ENCODE measurements at places on chromosomes 2 and 18.

DNA sequence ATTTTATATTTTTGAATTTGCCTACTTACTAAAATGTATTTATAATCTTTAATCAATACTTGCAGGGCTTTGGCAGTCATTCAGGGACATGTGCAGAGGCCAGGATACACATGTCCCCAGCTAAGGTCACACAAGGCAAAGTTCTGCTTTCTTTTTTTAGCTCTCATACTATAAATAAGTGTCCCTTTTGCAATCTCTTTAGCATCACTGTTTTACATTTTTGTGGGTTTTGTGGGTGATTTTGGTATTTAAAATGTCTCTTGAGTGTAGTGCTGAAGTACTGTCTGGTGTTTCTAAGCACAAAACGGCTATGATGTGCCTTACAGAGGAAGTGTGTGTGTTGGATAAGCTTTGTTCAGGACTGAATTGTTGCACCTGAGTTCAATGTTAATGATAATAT, 309.0 kb upstream of the GULP1 start:
- no peak overlapping the region for H3K27ac ChIP-seq
- H3K4me3 ChIP-seq: no peak overlapping the region
- H3K4me1 ChIP-seq: no peaks in the 10 kb centered on the region
- no peaks in the 10 kb centered on the region for H3K27me3 ChIP-seq
- H3K36me3 ChIP-seq: no peaks in the 10 kb centered on the region

- H3K27me3 ChIP-seq: no peaks in the 10 kb centered on the region
- H3K4me1 ChIP-seq: peaks cover 5% of the 10 kb centered on the region
- H3K27ac ChIP-seq: peak overlapping the region; percentile 1
- no peaks in the 10 kb centered on the region for H3K36me3 ChIP-seq
- no peak overlapping the region for H3K4me3 ChIP-seq
Observed at GRCh38 chr2:47618272-47618552, 164.7 kb upstream of the MSH6 start.

DNA sequence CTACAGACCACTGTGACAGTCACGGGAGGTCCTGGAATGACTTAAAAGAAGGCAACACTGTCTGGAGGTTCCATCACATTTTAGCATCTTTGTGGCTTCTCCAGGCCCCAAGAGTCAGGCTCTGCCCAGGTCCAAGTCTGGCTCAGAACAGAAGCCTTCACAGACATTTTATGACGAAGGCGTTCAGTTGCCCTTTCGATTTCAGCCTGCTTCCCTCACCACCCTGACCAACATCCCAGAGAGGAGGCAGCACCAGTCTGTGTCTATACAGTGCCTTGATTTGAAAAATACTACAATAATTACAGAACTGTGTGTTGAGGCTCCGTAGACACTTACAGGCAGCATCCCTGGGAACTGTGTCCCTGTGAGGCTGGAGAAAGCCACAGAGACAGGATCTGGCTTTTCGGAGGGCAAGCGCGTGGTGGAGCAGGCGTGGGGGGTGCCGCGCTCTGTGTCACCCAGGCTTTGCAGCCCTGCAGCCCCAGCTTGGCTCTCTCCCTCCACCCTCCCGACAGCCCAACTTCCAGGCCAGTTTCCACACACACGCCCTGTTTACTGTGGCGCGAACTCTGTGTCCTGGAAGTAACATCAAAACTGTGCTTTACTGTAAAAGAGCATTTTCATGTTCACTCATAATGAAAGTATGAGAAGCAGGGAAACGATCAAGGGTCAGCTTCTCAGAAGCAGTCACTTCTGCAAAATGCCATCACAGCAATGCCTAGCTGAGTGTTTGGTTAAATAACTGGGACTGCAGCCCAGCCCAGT, 153.5 kb upstream of the ALKAL2 start:
- DNase-seq: peak; percentile 27
- H3K4me1 ChIP-seq: peaks cover 20% of the 10 kb centered on the region
- no peaks in the 10 kb centered on the region for H3K27me3 ChIP-seq
- H3K27ac ChIP-seq: peak overlapping the region; percentile 70

DNA sequence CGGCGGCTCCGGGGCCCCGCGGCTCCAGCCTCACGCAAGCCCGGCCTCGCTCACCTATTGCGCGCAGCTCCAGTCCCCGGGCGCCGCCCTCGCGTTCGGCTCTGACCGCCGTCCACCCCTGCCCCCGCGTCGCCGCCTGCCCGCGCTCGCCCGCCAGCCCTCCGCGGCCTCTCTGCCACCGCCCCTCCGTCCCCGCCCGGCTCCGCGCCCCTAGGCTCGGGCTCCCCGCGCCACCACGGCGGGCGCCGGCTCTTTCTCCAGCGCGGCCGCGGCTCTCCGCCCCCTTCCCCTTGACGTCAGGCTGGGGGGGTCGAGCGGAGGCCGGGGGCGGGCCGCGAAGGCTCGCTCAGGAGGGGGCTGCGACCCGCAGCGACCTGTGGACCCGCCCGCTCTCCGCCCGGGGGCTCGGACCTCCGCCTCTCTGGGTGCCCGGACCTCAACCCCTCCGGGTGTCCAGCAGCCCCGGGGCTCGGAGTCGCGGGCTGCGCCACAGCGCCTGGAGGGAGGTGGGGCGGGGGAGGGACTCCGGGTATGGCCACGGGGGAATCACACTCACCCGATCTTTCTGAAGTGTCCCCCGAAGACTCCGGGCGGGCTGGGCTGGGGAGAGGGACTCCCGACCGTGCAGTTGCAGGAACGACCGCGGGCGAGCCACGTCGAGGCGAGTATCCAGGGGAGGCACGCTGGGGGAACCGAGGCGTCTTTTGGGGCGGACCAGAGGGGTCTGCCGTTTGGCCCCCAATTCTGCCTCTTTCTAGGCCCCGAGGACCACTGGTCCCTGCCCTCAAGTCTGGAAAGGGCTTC, at the start of gene SEMA4C:
Gene SEMA4C (minus strand): TSS at position 259 of the 804 bp plus-strand sequence. CDS start 2,194 bp downstream, outside the sequence.
- H3K36me3 ChIP-seq: no peaks in the 10 kb centered on the region
- DNase-seq: peak; percentile 49
- peaks cover 76% of the 10 kb centered on the region for H3K4me1 ChIP-seq
- H3K4me3 ChIP-seq: peak within 1 kb of the TSS; percentile 92

- H3K4me1 ChIP-seq: peaks cover 11% of the 10 kb centered on the region
- H3K4me3 ChIP-seq: peak overlapping the region; percentile 90
- DNase-seq: no peak
- no peaks in the 10 kb centered on the region for H3K27me3 ChIP-seq
- H3K27ac ChIP-seq: peak overlapping the region; percentile 88
- no peaks in the 10 kb centered on the region for H3K36me3 ChIP-seq
Observed at GRCh38 chr18:41955688-41956087, 654 bp downstream of the PIK3C3 start.

- no peaks in the 10 kb centered on the region for H3K4me1 ChIP-seq
- no peak overlapping the region for H3K4me3 ChIP-seq
- no peak for DNase-seq
- no peaks in the 10 kb centered on the region for H3K36me3 ChIP-seq
Observed at GRCh38 chr18:10705786-10706185, 180.0 kb downstream of the NAPG start.

DNA sequence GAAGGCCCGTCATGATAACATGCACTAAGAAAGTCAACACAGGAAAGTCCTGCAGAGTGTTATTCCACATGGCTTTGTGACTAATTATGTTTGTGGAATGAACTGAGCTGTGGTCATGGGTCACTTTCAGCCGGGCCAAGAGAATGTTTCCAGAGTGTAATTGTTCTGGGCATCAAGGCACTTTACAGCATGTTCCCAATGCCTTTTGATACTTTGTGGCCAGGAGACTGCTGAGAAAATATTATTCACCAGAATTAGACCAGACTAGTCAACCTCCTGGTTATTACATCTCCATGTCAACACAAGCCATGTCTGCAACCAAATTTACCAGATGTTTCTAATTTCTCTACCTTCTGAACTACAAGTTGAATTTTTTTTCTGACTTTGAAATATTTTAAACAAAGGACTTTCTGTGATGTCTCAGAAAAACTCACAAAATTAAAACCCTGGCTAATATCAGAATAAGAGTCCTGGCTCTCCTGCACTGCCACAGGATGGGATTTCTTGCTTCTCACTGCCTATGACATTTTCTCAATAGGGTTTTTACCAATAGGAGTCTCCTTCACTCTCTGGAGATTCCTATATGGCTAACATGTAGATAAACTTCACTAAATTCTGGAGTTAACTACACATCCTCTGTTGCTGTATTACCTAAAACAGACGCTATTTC, 90.6 kb upstream of the WDR75 start:
- H3K4me3 ChIP-seq: no peak overlapping the region
- no peaks in the 10 kb centered on the region for H3K27me3 ChIP-seq
- no peaks in the 10 kb centered on the region for H3K4me1 ChIP-seq
- H3K36me3 ChIP-seq: no peaks in the 10 kb centered on the region

DNA sequence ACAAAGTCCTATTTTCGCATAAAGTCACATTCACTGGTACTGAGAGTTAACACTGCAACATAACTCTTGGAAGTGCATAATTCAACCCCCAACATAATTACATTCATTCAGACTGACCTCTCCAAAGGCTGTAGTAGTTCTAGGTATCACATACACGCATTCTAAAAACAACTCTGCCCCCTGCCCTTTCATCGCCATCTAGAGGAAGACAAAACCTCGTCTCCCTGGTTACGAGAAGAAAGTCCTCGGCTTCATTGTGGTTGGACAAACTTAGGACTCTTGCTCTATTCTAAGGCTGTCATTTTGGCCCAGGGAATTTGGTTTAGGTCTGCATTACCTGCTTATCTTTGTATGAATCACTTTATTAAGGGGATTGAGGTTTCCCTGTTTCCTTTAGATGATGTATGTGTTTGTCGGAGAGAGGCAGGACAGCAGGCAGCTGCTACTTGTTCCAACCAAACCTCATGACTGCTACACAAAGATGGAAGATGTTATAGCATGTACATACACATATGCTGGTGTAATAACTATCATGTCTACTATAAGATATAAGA, 215.4 kb upstream of the NRXN1 start:
- DNase-seq: no peak
- H3K36me3 ChIP-seq: no peaks in the 10 kb centered on the region
- H3K27ac ChIP-seq: no peak overlapping the region
- H3K4me1 ChIP-seq: no peaks in the 10 kb centered on the region

DNA sequence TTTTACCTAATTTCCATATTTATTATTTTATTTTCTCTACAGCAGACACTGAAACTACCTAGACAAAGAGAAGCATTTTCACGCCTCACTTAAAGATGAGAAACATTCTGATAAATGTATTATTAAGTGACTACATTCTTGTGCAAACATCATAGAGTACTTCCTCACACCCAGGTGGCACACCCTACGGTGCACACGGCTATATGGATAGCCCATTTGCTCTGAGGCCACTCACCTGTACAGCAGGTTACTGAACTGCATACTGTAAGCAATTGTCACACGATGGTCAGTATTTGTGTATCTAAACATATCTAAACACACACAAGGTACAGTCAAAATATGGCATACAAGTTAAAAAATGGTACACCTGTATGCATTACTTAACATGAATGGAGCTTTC, 481.4 kb downstream of the CMPK2 start:
- H3K27ac ChIP-seq: no peak overlapping the region
- no peaks in the 10 kb centered on the region for H3K36me3 ChIP-seq
- H3K27me3 ChIP-seq: no peaks in the 10 kb centered on the region
- H3K4me1 ChIP-seq: no peaks in the 10 kb centered on the region
- DNase-seq: no peak
- H3K4me3 ChIP-seq: no peak overlapping the region

- H3K4me1 ChIP-seq: no peaks in the 10 kb centered on the region
- no peaks in the 10 kb centered on the region for H3K27me3 ChIP-seq
- DNase-seq: no peak
- no peak overlapping the region for H3K27ac ChIP-seq
Observed at GRCh38 chr2:173797586-173798263, 167.4 kb downstream of the SP3 start.
